NCI-H2029 (cell line): ENCODE measurements at places on chromosomes 5 and 9.

DNA sequence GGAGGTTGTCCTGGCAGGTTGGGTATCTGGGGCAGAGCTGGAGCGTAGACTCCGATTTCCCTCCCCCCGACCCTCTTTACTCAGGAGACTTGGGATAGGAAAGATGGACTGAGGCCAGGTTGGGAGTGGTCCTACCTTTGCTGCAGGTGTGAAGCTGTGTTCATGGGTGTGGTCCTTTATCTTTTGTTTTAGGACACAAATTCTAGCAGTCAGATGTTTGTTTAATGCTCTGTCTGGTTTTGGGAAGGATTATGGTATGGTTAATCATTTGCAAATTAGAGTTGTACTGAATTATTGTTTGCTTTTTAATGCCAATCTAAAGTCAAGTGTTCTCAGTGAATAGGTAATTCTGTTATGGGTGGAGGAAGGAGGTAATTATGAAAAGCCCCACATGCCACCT, 14.1 kb upstream of the FAM120AOS start:
- no peak for DNase-seq

DNA sequence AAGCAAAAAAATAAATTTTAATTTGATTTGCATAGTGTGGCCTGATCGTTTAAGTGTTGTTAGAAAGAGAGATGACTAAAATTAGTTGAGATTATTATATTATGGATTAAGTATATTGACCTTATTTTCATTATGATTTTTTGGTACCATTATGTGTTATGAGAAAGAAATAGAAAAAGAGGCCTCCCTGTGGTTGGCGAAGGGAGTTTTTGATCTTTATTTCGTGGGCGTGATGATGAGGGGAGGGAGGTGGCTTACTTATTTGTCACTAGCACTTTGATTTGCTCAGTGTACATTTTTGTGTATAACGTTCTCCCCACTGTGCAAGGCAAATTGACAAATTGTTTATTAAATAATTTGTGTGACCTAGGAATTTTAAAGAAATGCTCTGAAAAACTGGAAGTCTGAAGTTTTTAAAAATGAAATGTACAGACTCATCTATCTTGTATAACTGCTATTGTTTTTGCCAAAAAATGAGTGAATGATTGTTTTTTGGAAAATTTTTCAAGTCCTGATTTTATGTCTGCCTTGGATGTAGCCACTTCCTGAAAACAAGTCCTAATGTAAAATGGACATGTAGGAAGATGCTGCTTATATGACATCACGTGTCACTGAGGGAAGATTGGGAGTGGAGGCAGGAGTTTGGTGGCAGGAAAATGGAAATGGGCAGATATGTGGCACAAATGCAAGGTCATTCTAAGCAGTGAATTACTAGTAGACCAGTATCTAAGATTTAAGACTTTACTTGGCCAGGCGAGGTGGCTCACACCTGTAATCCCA, 3.0 kb downstream of the DAPK1 start:
- DNase-seq, result no peak

DNA sequence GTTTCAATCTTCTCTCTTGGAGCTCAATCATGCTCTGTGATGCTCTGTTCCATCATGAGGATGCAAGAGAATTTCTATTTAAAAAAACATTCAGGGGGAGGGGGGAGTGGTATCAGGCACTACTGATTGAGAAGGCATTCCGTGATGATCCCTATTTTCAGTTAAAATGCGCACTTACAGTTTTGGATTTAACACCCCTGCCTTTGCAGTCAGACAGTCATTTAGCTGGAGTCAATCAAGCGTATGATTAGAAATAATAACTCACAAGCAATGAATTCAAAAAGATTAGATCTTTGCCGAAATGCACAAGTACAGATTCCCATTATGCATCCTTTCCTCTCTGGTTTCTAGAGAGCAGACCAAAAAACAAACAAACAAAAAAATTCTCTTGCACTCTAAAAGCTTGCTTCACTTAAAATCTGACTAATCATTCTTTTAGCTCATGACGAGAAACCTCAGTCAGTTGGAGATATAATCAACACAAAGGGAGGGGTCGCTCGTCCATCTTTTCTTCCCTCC, 55.4 kb downstream of the EFNA5 start:
- DNase-seq, result no peak

DNA sequence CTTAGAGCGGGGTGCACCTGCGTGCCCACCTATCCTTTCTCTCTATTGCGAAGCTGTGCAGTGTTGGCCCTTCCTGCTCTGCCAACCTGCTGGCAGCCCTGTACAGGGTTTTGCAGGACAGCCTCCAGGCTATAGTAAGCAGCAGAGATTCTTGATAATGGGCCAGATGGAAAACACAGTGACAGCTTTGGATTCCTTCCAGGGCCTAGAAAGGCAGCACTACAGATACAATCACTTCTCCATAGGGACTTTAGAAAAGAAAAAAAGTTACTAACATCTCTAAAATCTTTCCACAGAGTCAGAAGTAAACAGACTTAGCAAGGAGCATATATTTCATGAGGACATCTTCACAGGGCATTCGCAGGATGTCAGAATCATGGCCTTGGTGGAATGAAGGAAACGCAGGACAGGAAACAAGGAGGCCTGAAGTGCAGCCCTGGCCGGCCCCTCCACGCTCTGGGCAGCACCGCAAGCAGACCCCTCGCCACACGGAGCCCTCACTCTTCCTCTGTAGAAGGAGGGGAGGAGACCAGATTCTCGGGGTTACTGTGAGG, 172.1 kb upstream of the GAS1 start:
- DNase-seq, result no peak

GRCh38 chr5:149024943-149025342, 37.9 kb downstream of the SH3TC2 start:
- no peak for DNase-seq

- DNase-seq, result no peak
Measured at GRCh38 chr5:59136549-59136948, 553.7 kb downstream of the RAB3C start.

- DNase-seq, result no peak
Measured at GRCh38 chr5:40841068-40841805, at the start of gene CARD6. Gene CARD6 (plus strand): TSS chr5:40841367. CDS start chr5:40841383, 16 bp downstream.
